ENCODE measurements at places on chromosomes 3 and 15. TPM values are rescaled to one million over a fixed set of nuclear protein-coding genes. Genes with fewer than 3 reads are reported as not detected.

GRCh38 chr15:47414207-47414606 is 303.1 kb upstream of the SEMA6D start:
- DNase-seq: no peak

Gene STRIT1
- not detected for total RNA-seq

Gene NTRK3
- total RNA-seq: not detected

Gene FMN1
- 0.19 TPM for total RNA-seq

Gene ECE2
- total RNA-seq: not detected

GRCh38 chr3:187875863-187876262 is 130.6 kb upstream of the BCL6 start:
- DNase-seq: no peak

DNA sequence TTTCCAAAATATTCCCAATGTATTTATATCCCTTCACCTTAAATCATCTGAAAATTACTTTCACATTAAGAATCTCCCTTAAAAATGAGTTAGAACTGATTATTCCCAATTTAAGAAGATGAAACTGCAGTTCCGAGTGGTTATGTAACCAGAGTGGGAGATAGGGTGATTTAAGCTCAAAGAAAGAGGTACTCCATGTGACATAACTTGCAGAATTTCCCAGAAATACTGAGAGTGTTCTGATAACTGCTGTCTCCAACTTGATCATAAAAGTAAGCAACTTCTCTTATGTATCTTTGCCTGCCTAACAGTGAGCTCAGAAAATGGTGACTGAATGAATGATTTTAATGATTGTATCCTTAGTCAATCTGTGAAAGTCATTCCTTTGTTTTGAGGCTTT is 32.3 kb downstream of the ARRDC4 start:
- DNase-seq: no peak

DNA sequence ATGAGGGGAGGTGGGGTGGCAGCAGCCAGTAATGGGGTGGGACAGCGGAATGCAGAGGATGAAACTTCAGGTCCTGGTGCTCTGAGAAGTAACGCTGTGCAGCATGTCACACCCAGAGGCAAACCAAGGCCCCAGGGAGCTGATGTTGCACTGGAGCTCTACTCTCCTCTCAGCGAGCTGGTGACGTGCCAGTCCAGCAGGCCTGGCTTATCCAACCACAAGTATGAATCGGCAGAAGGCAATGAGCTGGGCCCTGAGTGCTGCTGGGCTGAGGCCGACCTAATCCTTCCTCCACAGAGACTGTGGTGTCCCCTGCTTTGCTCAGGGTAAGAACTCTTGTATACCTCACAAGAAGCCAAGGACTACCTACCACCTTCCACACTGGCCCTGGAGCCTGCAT is 30.5 kb downstream of the CD86 start:
- DNase-seq: no peak

GRCh38 chr3:34011171-34012101 is 213.0 kb downstream of the PDCD6IP start:
- DNase-seq: no peak
